ENCODE measurements at places on chromosomes 7 and 10. TPM values are rescaled to one million over a fixed set of nuclear protein-coding genes. Genes with fewer than 3 reads are reported as not detected.

DNA sequence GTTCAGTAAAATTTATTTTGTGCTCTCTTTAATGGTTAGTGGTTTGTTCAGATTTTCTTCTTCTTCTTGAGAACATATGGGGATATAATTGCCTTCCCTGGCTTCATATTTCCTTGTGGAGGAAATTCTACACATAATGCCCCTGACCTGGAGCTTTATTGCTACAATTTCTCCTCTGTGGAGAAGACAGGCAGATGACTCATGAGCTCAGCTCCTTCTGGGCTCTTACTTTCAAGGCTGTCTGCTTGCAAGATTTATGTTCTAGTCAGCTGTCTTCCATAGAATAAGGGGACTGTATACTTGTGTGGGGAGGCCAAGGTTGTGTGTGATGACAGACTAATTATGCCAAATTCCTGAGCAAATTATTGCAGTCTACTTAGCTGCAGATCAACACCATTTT, 1.6 kb downstream of the LRRD1 start:
- H3K27ac ChIP-seq: no peak overlapping the region
- H3K4me1 ChIP-seq: no peaks in the 10 kb centered on the region
- H3K36me3 ChIP-seq: no peaks in the 10 kb centered on the region
- no peak overlapping the region for H3K4me3 ChIP-seq
- no peaks in the 10 kb centered on the region for H3K27me3 ChIP-seq

SEMA3A gene
- 29.2 TPM for total RNA-seq

IL6 gene
- 5.8 TPM for total RNA-seq

GBX1 gene
- total RNA-seq: not detected

GRCh38 chr10:98168147-98168546, 33.7 kb downstream of the R3HCC1L start:
- DNase-seq: no peak
- no peaks in the 10 kb centered on the region for H3K27me3 ChIP-seq
- no peak overlapping the region for H3K4me3 ChIP-seq
- H3K36me3 ChIP-seq: peaks cover 27% of the 10 kb centered on the region
- no peaks in the 10 kb centered on the region for H3K4me1 ChIP-seq
- no peak overlapping the region for H3K27ac ChIP-seq

GRCh38 chr10:50511492-50512213, 112.1 kb downstream of the SGMS1 start:
- DNase-seq: peak; percentile 73
- H3K4me3 ChIP-seq: no peak overlapping the region
- H3K27ac ChIP-seq: peak overlapping the region; percentile 21

DNA sequence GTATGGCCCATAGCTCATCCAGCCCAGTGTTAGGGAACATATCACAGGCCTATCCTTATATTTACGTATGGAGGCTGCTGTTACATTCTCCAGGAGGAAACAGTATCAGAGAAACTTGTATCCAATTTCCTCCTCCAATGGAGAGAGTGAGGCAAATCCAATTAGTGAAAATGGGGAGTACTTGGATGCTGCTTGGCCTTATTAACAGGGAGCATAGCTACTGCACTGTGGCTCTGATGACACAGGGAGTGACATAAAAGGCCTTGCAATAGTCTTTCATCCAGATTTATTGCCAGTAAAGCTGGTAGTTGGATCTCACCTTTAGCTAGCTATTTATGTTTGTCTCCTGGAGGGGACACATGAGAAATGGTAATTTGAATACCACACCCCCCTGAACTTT, 313.2 kb upstream of the MTPN start:
- H3K4me1 ChIP-seq: no peaks in the 10 kb centered on the region
- no peaks in the 10 kb centered on the region for H3K27me3 ChIP-seq
- no peak overlapping the region for H3K27ac ChIP-seq
- no peak for DNase-seq

MACROH2A2 gene
- 45.5 TPM for total RNA-seq

GRCh38 chr7:84042110-84042539, 152.5 kb downstream of the SEMA3A start:
- H3K27me3 ChIP-seq: no peaks in the 10 kb centered on the region
- 0 out of 2 replicates have a peak, but pooled peaks cover 3% of the 10 kb centered on the region for H3K36me3 ChIP-seq
- no peak for DNase-seq

GRCh38 chr7:979886-980571, 3.0 kb upstream of the CYP2W1 start:
- no peak for DNase-seq
- no peak overlapping the region for H3K27ac ChIP-seq
- H3K36me3 ChIP-seq: peaks cover 3% of the 10 kb centered on the region

DNA sequence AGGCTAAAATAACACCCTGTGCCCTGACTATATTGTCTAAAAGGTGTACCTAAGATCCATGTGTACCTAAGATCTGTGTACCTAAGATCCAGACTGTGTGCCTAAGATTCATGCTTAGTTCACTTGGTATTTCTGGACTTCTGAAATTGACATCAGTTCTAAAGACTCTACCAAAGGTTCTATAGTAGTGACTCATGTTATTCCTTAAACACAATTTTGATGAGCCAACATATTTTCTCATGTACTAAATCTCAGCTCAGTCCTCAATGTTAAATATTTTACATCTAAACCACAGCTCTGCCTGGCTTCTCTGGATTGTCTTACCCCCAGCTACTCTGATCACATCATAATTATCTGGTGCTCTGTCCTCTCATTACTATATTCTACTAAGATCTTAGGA, 802.3 kb upstream of the SORCS1 start:
- H3K36me3 ChIP-seq: no peaks in the 10 kb centered on the region
- H3K27me3 ChIP-seq: no peaks in the 10 kb centered on the region
- H3K27ac ChIP-seq: no peak overlapping the region
- no peak overlapping the region for H3K4me3 ChIP-seq

ABCB4 gene
- 15.0 TPM for total RNA-seq

DNA sequence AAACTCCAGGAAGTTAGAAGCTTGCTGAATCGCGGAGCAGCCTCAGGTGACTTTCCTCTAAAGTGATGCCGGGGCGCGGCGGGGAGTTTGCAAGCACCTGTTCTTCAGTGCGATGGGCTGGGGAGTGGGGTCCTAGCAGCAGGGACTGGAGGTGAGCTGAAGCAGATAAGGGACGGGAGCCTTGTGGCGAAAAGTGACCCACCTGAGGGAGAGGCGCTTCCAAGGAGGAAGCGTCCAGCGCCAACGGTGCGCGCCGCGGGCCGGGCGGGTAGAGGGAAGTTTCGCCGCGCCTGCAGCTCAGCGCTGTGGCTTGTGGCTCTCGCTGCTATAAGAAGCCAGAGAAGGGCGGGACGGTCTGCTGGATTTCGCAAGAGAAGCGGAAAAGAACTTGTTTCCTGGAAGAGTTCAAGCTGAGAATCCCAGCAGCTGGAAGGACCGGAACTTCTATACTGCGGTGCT, at the start of gene STEAP4:
Gene STEAP4, minus strand, starts transcription at position 305 of the 459 bp plus-strand sequence. CDS start 22,625 bp downstream, outside the sequence.
- no peak within 1 kb of the TSS for H3K27ac ChIP-seq
- H3K4me3 ChIP-seq: no peak within 1 kb of the TSS
- H3K36me3 ChIP-seq: no peaks in the 10 kb centered on the region

DNA sequence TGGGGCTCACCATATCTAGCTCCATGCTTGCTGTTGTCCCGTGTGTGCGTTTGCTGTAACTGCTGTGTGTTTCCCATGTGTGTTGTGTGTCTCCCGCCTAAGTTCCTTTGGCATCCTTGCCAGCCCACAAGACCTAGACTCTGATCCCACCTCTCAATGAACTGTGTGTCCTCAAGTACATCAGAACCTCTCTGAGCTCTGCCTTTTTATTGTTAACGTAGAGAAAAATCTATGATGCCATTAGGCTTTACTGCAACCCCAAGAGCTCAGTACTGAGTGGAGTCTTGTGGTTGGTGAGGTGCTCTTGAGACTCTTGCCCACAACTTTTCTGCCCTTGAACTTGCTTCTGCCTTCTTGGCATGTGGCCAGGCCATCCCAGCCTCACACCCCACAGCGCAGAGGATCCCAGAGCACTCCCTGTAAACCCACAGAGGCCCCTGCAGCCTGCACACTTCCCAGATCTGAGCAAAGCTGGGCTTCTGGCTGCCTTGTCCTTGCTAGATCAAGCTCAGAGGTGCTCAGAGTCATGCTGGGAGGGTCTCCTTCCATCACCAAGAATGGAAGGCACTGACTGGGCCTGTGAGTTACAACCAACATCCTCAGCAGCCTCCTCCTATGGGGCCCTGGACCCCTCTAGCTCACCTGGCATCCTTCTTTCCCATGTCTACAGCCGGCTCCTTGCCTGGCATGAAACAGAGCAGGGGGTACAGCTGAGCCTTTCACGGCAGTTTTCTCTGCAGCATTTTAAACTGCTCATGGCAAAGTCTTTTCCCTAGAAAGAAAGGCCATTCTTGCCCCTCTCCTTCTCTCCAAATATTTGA, 643.4 kb downstream of the ACTR3B start:
- H3K4me3 ChIP-seq: no peak overlapping the region
- H3K27ac ChIP-seq: no peak overlapping the region
- no peaks in the 10 kb centered on the region for H3K4me1 ChIP-seq
- no peak for DNase-seq
- H3K27me3 ChIP-seq: no peaks in the 10 kb centered on the region

DNA sequence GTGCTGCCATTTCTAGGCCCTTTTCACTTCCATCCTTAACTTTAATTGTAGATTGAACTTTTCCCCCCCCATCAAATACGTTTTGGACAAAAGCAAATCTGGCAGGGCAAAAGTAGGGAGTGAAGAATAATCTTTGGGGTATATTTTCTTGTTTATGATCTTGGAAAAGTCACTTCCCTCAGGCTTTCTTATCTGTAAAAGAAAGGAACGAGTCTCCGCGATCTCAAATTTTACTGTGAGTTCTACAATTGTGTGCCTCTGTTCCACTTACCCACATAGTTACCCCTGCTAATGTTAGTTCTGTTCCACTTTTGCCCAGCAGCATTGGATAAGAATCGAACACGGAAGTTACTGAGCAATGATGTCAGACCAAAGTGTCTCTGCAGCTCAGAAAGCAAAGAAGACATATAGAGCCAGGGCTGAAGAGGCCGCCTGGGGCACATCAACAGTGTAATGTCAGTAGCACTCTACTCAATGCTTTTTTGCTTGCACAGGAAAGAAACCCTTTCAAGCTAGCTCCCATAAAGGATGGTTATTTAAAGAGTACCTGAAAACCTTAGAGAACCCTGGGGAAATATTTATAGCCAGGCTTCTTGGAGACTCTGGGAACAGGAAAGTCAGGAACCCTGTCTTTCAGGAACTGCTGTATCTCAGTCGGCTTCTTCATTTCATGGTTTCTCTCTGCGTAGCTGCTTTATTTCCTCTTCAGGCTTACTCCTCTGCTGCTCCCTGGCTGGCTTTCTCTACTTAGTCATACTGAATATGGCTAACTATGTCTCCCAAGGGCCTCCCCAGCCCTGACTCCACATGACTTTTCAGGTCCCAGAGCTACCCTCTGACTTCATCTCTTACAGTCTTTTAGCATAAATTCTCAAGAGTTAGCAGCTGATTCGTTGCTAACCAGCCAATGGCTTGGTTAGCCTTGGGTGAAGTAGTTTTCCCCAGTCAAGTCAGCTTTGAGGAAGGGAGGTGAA, 123.7 kb upstream of the FAM3C start:
- H3K27me3 ChIP-seq: no peaks in the 10 kb centered on the region
- H3K4me1 ChIP-seq: peaks cover 12% of the 10 kb centered on the region
- H3K4me3 ChIP-seq: no peak overlapping the region
- no peak overlapping the region for H3K27ac ChIP-seq
- no peak for DNase-seq

DNA sequence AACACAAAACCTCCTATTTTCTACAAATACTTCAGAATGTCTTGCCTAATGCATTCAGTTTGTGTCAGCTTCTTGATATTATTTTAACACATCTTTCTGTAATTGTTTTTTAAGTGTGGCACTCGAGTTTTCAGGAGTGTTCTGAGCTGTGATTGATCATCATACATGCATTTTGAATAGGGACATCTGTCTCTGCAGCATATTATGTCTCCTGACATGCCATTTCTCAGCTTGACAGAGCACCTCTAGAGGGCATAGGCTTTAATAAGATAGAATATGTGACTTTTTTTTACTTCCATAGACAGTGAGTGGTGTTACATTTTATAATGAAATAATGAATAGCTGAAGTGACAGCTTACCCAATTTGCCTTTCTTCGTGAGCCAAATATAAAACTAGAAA, 219.2 kb upstream of the HDAC9 start:
- no peaks in the 10 kb centered on the region for H3K36me3 ChIP-seq
- H3K4me1 ChIP-seq: no peaks in the 10 kb centered on the region
- H3K27ac ChIP-seq: no peak overlapping the region
- no peaks in the 10 kb centered on the region for H3K27me3 ChIP-seq
- no peak for DNase-seq

COL13A1 gene
- 74.8 TPM for total RNA-seq

VKORC1L1 gene
- 11.0 TPM for total RNA-seq

DNA sequence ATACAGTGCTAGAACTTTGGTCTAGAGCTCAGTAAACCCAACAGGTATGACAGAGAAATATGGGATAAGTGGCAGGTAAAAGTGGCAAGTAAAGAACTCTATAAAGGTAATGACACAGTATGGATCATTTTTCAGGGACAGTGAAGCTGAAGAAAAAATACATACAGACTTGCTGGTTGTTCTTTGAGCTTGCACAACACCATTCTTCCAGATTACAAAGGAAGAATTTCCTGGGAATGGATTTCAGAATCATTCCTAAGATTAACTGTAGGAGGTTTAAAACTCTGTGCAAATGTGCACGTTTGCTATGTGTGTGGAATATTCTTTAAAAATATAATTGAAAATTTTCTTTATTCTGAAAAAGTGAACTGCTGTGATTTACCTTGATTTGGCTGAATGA, 36.0 kb downstream of the PHF14 start:
- no peaks in the 10 kb centered on the region for H3K36me3 ChIP-seq
- no peak overlapping the region for H3K4me3 ChIP-seq
- H3K27me3 ChIP-seq: no peaks in the 10 kb centered on the region
- no peaks in the 10 kb centered on the region for H3K4me1 ChIP-seq

GRCh38 chr7:101420436-101420835, 57.8 kb downstream of the COL26A1 start:
- peaks cover 6% of the 10 kb centered on the region for H3K27me3 ChIP-seq
- H3K27ac ChIP-seq: no peak overlapping the region

GRCh38 chr7:116777651-116778281, 84.6 kb upstream of the CAPZA2 start:
- no peaks in the 10 kb centered on the region for H3K27me3 ChIP-seq
- no peak overlapping the region for H3K4me3 ChIP-seq

GRCh38 chr7:37341033-37341630, 107.5 kb downstream of the ELMO1 start:
- no peak overlapping the region for H3K4me3 ChIP-seq
- no peaks in the 10 kb centered on the region for H3K4me1 ChIP-seq
- no peaks in the 10 kb centered on the region for H3K36me3 ChIP-seq
- no peak for DNase-seq

DNA sequence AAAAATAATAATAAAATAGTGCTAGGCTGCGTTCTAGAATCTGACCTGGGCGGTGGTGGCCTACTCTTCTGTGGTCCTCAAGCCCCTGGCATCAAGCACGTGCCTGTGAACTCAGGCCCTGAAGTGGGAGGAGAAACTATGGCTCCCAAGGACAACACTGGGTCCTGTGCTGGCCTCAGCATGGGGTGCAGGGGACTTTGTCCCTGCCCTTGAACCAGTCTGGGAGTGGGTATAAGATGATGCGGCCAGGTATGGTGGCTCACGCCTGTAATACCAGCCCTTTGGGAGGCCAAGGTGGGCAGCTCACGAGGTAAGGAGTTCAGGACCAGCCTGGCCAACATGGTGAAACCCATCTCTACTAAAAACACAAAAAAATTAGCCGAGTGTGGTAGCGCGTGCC, 5.5 kb downstream of the ZP3 start:
- no peaks in the 10 kb centered on the region for H3K36me3 ChIP-seq
- no peak overlapping the region for H3K4me3 ChIP-seq
- no peaks in the 10 kb centered on the region for H3K27me3 ChIP-seq

Measured in SJSA1 (cell line).